ENCODE measurements at places on chromosomes 6 and 20.

DNA sequence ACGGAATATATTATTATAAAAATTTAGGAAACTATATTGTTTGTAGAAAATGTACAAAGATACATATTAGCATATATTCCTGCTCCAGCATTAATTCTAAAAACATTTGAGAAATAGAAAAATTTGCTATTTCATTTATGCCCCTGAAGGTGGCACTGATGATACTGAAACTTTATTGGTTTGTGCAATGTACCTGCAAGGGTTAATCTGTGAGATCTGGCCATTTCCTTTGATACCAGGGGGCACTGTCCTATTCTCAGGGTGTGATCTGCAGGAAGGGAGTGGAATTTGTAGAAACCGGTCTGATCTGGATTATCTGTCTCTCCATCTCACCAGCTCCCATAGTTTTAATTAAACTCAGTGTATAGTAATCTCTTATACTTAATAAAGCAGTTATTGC, 625.1 kb upstream of the IMPG1 start:
- no peak for DNase-seq

- DNase-seq = no peak
Observed at GRCh38 chr6:39062014-39062740, 13.6 kb downstream of the GLP1R start.

DNA sequence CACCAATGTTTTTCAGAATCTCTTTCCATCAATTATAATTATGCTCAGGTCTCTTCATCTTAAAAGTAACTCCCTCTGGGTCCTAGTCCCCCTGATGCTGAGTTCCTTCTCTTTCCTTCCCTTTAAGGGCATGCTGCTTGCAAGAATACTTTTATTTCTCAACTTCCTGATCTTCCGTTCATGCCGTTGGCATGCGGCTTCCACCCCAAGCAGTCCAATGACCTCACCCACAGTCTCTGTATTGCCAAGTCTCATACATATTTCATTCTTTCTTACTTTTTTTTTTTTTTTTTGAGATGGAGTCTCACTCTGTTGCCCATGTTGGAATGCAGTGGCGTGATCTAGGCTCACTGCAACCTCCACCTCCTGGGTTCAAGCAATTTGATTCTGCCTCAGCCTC, 83.5 kb downstream of the NDUFAF5 start:
- no peak for DNase-seq

GRCh38 chr6:121691126-121691551, 255.7 kb downstream of the GJA1 start:
- DNase-seq = no peak

DNA sequence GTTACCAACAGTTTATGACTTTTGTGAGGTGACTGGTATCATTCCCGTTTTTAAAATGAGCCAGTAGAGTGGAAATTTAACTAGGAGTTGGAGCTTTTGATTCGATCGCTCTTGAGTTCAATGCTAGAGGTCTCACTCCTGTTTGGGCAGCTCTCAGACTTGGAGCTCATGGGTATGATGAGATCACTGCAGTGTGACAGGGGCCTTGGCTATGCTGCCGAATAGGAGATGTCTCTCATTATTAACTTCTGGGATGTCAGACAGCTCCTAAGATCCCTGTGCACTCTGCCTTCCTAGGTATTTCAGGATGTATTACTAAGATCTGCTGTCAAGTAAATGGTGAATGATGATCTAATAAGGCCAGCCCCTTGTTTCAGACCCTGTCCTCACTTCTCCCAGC, 20.4 kb downstream of the AKAP12 start:
- no peak for DNase-seq

- no peak for DNase-seq
Observed at GRCh38 chr6:72371473-72371872, 250.4 kb upstream of the KCNQ5 start.

- DNase-seq = no peak
Observed at GRCh38 chr6:3538536-3538935, 81.7 kb upstream of the SLC22A23 start.

DNA sequence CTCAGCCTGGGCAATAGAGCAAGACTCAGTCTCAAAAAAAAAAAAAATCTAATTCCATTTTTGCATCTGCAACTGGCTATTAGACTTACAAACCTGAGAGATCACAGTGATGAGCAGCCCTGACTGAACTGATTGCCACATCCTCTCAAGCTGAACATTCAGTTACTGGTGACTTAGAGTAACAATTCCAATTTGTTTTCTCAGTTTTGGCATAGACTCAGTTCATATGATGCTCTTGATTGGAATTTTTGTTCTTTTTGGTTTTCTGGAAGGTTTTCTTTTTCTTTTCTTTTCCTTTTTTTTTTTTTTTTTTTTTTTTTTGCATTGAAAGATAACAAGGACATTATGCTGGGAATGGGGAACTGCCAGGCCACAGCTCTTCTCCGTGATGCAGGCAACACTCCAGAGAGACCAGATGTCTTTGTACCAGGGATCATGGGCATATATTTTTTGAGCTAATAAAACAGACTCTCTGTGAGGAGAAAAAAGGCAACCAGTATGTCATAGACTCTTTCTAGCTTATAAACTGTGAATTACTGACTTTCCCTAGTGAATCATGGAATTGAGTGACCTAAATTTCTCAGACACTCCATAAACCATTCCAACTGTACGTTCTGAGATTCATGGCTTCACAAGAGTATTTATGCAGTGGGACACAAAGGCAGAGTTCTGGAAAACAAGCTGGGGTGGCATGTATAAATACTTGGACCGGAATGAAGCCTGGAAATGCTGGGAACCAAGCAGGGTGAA, 86.0 kb upstream of the SLC2A12 start:
- DNase-seq = peak; percentile 30

DNA sequence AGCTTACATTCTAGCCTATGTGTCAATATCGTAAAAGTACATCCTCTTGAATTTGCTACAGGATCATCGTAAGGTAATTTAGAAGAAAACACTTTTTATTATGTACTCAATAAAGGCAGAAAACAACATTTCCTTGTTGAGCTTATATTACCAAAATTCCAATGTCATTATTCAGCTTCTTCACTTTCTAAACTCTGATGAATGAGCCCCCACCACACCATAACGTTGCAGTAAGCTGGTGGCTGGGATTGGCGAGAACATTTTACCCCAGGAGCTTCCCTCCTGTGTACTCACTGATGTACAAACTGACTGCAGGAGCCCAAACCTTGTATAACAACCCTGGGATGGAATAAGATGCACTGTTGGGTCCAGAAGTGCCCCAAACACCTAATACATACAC, 238.1 kb upstream of the MARCKS start:
- no peak for DNase-seq

Data from foreskin melanocyte (primary cell).